Thymus (tissue), 14 donors: ENCODE measurements at places on chromosomes 2 and 18. TPM values are rescaled to one million over a fixed set of nuclear protein-coding genes. Genes with fewer than 3 reads are reported as not detected.

SIX3 gene
- not detected for total RNA-seq

CYTIP gene
- total RNA-seq = 71.6 TPM

CRYBA2 gene
- total RNA-seq = 0.14 TPM

AKAIN1 gene
- 0.14 TPM for total RNA-seq
